A549 treated with RU486 at 1 μM for 4 hours (cell line): ENCODE measurements at places on chromosomes 4 and X. TPM values are rescaled to one million over a fixed set of nuclear protein-coding genes. Genes with fewer than 3 reads are reported as not detected.

Gene CT47B1
- total RNA-seq, result not detected in 5 replicates

Gene STS
- 1.5 to 2.3 TPM (median 2.1 TPM) in 5 replicates for total RNA-seq

Gene PPP1R2C
- total RNA-seq, result not detected in 5 replicates

Gene DCAF8L2
- total RNA-seq, result not detected in 5 replicates

Gene CFP
- 0.35 to 0.88 TPM (median 0.58 TPM) in 5 replicates for total RNA-seq

Gene EMCN
- not detected in 5 replicates for total RNA-seq

Gene GAGE1
- not detected in 5 replicates for total RNA-seq

Gene PRKG2
- 0.31 to 1.2 TPM (median 0.91 TPM) in 5 replicates for total RNA-seq

Gene MAGIX
- total RNA-seq, result 1.7 to 3.4 TPM (median 2.5 TPM) in 5 replicates

Gene SLC6A8
- total RNA-seq, result 8.8 to 12.5 TPM (median 9.8 TPM) in 5 replicates

Gene SHOX
- not detected in 5 replicates for total RNA-seq

Gene TMEM255A
- 0.06 to 0.14 TPM (median 0.08 TPM) in 5 replicates for total RNA-seq

Gene LCORL
- 3.4 to 5.5 TPM (median 4.9 TPM) in 5 replicates for total RNA-seq

Gene SMS
- 199 to 237 TPM (median 204 TPM) in 5 replicates for total RNA-seq

Gene CXCL9
- total RNA-seq, result not detected in 5 replicates

Gene ALPK1
- total RNA-seq, result 1.7 to 2.6 TPM (median 2.1 TPM) in 5 replicates

Gene NLGN4X
- not detected in 5 replicates for total RNA-seq

Gene TCEANC
- total RNA-seq, result 0.53 to 0.80 TPM (median 0.73 TPM) in 5 replicates

Gene MCF2
- 0.05 to 0.08 TPM in 2 of 5 replicates, not detected in the others for total RNA-seq

Gene NAP1L2
- 0.86 to 1.4 TPM (median 1.2 TPM) in 5 replicates for total RNA-seq

Gene SOX3
- total RNA-seq, result not detected in 5 replicates

Gene MUC7
- not detected in 5 replicates for total RNA-seq

Gene EXOC1L
- total RNA-seq, result not detected in 5 replicates

Gene VAMP7
- total RNA-seq, result 22.2 to 32.9 TPM (median 30.0 TPM) in 5 replicates

Gene TLR8
- total RNA-seq, result not detected in 5 replicates

Gene WAS
- 0.20 to 0.54 TPM (median 0.32 TPM) in 4 of 5 replicates, not detected in the other for total RNA-seq
